ENCODE measurements at places on chromosomes 5 and 9. TPM values are rescaled to one million over a fixed set of nuclear protein-coding genes. Genes with fewer than 3 reads are reported as not detected.
A peak's percentile ranks its signal among the peaks of the same experiment; 100 is the strongest.

Gene ELOVL7
- total RNA-seq, result 0.71 TPM

- no peak for DNase-seq
These were observed 106.1 kb upstream of the ALDH1B1 start for GRCh38 chr9:38286357-38286756.

GRCh38 chr5:123163225-123163876 is 74.3 kb downstream of the PRDM6 start:
- DNase-seq, result no peak

DNA sequence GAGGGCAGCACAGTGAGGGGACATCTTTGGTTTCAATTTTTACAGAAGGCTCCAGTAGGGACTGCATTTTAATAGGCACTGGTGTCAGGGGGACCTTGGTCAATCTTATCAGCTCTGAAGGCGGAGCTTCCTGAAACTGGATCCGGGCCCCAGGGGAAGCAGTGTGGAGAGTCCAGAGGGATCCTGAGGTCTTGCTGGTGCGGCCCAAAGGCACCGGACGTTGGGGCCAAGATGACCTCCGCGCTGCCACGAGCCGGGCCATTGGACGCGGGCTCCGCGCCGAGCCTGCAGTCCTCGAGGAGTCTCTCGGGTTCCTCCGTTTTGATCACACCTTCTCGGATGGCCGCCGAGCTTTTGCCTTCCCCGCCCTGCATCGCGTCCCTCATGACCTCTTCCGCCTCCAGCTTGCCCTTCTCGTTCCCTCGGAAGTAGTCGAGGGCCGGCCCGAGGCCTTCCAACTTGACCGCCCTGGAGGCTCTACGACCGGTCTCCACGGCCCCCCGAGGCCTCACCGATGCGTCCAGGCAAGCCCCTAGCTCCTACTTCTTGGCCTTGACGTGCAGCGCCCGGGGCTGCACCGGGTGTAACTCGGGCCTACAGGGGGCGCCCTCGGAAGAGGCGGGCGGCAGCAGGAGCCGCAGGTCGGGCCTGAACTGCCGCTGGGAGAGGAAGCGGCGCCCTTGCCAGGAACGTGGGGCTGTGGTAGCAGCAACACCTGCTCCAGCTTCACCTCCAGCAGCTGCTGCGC is 18.8 kb downstream of the C5orf52 start:
- peak; percentile 38 for DNase-seq

Gene PCDHA1
- total RNA-seq, result not detected

Gene F12
- total RNA-seq, result 1.5 TPM

Gene PCDHA7
- total RNA-seq, result not detected

DNA sequence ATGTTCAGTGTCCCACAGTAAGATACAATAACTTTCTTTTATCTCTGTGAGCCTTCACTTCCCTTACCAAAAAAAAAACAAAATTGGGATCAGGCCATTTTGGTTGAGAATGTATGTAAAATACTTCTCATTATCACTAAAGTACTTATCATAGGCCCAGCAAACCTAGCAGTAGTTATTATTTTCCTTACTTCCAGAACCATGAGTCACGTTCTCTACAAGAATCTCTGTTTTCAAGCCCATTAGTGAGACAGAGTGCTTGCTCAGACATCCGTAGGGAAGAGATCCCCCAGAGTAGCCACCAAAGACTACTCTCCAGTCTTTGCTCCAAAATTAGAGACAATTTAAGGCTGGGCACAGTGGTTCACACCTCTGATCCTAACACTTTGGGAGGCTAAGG is 103.9 kb upstream of the NR5A1 start:
- DNase-seq, result no peak

DNA sequence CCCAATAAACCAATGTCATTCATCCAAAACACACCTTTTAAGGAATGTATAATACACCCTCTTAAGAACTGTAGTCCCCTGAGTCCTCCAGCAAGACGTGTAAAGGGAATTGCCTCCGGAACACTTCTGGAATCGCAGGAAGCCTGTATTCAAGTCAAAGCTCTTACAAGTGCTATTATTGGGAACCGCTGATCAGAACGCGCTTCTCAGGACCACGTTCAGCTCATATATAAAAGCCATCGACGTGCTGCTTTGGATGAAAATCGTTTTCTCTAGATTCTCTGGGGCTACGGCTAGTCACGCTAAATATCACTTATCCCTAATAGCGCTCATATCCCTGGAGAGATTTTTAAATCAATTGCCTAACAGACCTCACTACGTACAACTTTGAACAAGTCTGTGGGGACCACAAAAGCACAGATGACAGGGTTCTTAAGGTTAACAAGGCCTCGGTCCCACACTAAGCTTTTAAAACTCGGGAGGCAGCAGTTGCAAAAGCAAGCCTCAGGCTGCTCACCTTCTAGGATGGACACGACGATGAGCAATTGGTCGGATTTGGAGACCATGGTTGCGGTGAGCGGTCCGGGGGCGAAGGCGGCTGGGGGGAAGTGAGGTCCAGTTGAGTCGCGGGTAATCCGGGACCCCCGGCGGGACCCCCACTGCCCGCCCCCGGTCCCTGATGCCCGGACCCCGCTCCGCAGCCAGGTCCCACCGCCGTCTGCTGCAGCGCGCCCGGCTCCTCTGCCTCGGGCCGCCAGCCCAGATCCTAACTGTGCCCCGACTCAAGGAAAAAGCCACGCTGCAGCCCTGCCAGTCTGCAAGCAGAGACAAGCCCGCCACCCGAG is 548 bp downstream of the CEP120 start:
- DNase-seq, result peak; percentile 32

DNA sequence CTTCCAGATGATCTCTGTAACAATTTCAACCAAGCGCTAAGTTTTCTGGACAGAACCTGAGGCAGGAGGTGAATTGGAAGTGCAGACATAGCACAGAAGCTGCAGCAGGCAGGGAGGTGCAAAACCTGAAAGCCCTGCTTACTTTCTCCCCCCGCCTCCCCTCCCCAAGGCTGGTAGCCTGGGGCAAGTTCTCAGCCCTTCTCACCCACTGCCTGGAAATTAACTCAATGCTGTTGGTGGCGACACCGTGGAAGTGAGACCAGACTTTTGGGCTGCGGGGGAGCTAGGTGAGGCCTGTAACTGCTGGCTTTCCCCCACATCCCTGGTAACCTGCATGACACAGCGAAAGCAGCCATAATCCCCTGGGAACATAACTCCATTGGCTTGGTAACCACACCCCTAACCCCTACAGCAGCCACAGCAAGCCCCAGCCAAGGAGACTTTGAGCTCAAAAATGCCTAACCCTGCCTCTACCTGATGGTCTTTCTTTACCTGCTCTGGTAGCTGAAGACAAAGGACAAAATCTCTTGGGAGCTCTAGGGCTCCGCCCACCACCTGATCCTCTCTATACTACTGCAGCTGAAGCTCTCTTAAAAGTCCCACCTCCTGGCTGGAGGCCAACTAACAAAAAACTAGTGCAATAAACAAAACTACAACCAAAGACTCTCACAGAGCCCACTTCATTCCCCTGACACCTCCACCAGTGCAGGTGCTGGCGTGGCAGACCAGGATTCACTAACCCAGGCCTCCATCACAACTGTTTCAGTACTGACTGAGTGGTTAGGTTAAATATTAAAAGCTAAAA is 11.9 kb upstream of the OR13C8 start:
- no peak for DNase-seq

Data from activated CD4-positive, alpha-beta memory T cell treated with anti-CD3 and anti-CD28 coated beads, Interleukin-2, amount 10 ng/mL, durations not matched to agents 7 days and 5 days (primary cell).